ENCODE measurements at places on chromosomes 5 and 9.

DNA sequence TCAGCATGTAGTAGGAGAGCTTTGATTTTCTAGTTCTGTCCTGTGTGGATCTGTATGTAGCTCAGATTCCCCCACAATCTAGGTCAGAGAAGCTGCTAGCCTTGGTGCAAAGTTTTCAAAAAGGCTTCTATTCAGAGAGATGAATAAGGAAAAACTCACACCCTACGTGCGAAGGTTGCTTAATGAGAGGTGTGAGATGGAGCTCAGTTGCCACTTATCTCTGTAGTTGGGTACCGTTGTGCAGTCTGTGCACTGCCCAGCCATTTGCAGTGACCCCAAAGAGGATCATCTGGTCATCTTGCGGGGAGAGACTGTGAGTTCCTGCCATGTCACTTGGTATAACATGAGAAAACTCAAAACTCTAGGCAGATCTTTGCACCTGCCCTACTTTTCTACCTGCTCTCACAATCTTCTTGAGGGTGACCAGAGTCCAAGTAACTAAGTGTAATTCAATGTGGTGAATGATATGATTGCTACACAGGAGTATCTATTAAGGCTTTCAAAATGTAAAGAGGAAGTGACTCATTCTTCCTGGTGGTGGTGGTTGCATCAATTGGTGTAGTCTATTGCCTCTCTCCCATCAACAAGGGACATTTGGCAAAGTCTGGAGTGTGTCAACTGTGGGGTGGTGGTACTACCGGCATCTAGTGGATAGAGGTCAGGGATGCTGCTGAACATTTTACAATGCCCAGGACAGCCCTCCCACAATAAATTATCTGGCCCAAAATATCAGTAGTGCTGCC, 65.2 kb downstream of the TMC1 start:
- peak; percentile 69 for DNase-seq

DNA sequence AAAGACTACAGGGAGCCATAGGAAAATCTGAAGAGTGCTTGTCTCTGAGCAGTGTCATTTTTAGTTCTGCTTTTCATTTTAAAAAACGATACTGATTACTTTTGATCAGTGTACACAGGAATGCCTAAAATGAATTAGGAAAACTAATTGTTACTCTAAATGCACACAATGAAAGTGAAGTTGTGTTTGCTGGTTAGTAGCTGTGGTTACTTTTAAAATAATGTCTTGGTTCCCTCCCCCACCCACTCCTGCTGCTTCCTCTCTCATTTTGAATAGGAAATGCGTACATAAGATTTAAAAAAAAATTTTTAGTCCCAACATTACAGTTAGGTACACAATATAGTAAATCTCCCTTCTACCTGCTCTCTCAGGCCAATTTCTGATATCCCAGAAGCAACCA, 47.5 kb upstream of the PLPP1 start:
- DNase-seq: no peak

GRCh38 chr9:134271338-134272301, 54.6 kb upstream of the RXRA start:
- no peak for DNase-seq

GRCh38 chr5:50969151-50970031, 303.0 kb downstream of the PARP8 start:
- peak; percentile 10 for DNase-seq

GRCh38 chr9:13735181-13735580, 455.7 kb upstream of the MPDZ start:
- DNase-seq: no peak

- no peak for DNase-seq
Observed at GRCh38 chr9:15499139-15499538, 11.6 kb downstream of the PSIP1 start.

DNA sequence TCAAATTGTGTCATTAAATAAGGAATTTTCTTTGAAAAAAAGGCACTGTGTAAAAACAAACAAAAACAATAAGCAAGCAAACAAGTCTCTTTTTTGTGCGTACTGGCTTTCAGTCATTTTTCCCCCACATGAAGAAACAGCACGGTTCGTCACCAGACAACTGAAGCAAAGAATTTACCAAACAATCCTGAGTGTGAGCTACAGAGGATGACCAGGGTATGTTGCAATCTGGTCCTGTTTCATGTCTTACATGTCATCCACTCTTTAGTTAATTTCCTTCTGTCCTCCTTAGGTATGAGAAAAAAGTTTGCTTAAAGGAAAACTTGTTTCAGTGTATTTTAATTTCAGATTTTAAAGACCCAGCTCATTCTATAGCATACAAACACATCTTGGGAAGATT, 1080.7 kb upstream of the NUDT12 start:
- DNase-seq: no peak

- DNase-seq: no peak
Observed at GRCh38 chr5:3339798-3340115, 255.9 kb upstream of the IRX1 start.

- DNase-seq: no peak
Observed at GRCh38 chr5:171882118-171882517, 96.5 kb downstream of the SMIM23 start.

DNA sequence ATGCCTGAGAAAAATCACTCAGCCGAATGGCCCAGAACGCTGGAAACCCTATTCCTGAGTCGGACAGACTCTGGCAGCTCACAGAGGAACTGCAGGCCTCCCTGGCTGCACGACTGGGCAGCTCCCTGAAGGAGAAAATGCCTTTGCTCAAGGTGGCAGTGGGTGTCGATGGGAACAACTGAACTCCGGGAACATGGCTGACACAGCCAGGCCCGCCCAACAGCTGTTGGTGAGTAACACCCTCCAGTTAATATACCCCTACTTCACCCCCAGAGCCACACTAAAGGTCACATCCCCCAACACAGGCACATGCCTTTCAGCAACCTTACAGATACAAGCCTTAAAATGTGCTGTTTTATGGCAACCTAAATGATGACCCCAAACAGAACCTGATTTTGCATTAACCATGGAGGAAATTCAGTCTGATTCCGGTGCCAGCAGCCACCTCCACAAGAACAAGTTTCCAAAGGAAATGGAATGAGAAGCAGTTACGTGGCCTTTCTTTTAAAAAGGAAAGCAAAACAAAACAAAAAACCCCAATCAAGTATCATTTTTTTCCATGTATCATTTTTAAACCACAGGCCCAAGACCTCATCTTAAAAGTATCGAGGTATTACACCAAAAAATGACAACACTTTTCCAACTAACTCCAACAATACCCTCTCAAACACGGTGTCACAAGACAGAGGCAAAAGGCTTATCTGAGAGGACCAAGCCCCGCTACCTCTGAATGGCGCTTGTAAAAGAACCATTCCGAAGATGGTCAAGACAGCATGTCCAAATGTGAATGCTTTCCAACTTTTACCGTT, 3.1 kb downstream of the KLF9 start:
- peak; percentile 63 for DNase-seq

DNA sequence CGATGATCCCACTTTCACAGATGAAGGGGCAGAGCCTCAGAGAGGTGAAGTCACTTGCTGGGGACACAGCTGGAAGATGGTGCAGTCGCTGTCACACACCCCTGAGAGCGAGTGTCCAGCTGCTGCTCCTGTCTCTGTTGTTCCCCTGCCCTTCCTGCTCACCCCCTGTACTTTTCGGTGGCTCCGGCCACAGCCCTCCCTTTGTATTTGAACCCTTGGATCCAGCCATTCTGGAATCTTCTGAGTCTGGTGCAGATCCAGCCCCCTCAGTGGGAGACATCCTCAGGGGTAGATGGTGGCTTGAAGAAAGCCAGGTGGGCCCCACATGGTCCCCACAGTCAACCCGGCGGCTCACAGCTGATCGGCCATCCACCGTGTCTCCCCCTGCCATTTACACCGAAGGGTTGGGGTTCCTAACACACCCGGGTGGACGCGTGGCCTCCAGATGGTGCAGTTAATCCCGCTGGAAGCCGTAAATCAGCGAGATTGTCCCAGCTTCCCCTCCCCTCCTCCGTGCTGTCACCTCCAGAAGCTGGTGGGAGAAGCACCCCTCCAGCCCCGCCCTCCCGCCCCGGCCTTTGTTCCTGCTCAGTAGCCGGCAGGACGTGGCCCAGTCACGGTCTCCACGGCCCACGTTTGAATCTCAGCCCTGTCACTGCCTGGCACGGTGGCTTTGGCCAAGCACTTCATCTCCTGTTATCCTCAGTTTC, 204.8 kb downstream of the C9orf50 start:
- DNase-seq: no peak

GRCh38 chr9:3191715-3192114, 334.1 kb downstream of the RFX3 start:
- no peak for DNase-seq

DNA sequence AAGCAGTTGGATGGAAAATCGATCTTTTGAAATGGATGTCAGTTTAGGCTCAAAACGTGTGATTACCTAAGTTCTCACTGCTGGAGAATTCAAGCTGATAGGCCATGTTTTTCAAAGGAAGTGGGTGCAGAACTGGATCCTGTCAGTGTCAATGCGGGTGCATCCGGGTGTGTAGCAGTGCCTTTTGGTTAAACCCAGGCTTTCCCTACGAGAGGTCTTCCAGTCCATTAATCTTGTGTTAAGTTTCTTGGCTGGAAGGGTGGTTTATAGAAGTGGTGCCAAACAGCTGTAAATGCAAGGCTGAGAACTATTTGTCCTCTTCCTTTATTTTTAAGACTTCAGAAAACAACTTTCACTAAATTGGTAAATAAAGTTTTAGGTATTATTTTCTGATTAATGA, 71.9 kb downstream of the DAPK1 start:
- no peak for DNase-seq

GRCh38 chr9:35035851-35036701, 36.3 kb downstream of the VCP start:
- peak; percentile 62 for DNase-seq

DNA sequence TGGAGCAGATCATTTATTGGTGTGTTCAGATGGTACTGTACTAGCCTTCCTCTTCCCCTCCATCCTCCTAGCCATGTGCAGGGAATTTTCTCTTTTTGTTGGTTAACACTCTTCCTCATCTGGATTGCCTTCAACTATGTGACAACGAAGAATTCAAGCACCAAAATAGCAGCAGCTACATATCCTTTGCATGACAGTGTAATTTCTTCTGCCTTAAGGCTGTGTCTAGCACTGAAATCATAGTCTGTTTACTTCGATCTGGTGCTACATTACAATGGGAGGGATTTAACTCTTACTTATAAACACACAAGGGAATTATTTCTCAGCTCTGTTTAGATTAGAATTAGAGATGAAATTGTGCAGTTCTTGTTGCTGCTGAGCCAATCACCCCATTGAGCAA, 260.4 kb downstream of the ARL15 start:
- peak; percentile 54 for DNase-seq

Data from AG08395 (cell line).